Thoracic aorta endothelial cell (primary cell): ENCODE measurements at places on chromosomes 2 and 18. TPM values are rescaled to one million over a fixed set of nuclear protein-coding genes. Genes with fewer than 3 reads are reported as not detected.

Gene EN1
- total RNA-seq: not detected in 2 replicates

Gene RAB6C
- not detected in 2 replicates for total RNA-seq

Gene FSHR
- not detected in 2 replicates for total RNA-seq

Gene DTNA
- total RNA-seq: 15.0 and 19.8 TPM in 2 replicates

Gene EPB41L3
- 129 and 167 TPM in 2 replicates for total RNA-seq

Gene GCG
- total RNA-seq: not detected in 2 replicates

Gene CYRIA
- 46.5 and 47.6 TPM in 2 replicates for total RNA-seq

Gene ELOA2
- not detected in 2 replicates for total RNA-seq

Gene GALNT14
- 0.66 and 2.4 TPM in 2 replicates for total RNA-seq

Gene TACR1
- not detected in 2 replicates for total RNA-seq

Gene CPLX4
- total RNA-seq: not detected in 2 replicates

Gene ABHD1
- total RNA-seq: 0.13 TPM in 1 of 2 replicates, not detected in the other

Gene FBXO41
- 0.66 and 1.7 TPM in 2 replicates for total RNA-seq

Gene TUBA4B
- total RNA-seq: not detected in 2 replicates

Gene ALPP
- not detected in 2 replicates for total RNA-seq

Gene DSC3
- under 0.01 and 0.22 TPM in 2 replicates for total RNA-seq

Gene TAF4B
- total RNA-seq: 7.0 and 9.6 TPM in 2 replicates

Gene RESP18
- not detected in 2 replicates for total RNA-seq

Gene TCF7L1
- 10.3 and 12.1 TPM in 2 replicates for total RNA-seq

Gene NYAP2
- not detected in 2 replicates for total RNA-seq

Gene CABYR
- 4.1 and 5.5 TPM in 2 replicates for total RNA-seq

Gene ACTG2
- total RNA-seq: not detected in 2 replicates

Gene LRPPRC
- total RNA-seq: 143 and 148 TPM in 2 replicates

Gene ANKRD53
- total RNA-seq: 0.13 and 0.50 TPM in 2 replicates

Gene MYO1B
- 45.5 and 84.6 TPM in 2 replicates for total RNA-seq
